ENCODE measurements at places on chromosomes 2 and 18.

- peak; percentile 90 for DNase-seq
These were observed 17.3 kb upstream of the ANXA4 start for GRCh38 chr2:69724540-69725159.

GRCh38 chr2:171160119-171160955, at the start of gene TLK1:
TSS of gene TLK1 (minus strand) at chr2:171160893. CDS start at chr2:171160428, 465 bp downstream.
- DNase-seq, result peak; percentile 82

GRCh38 chr2:45654250-45654649, 2.8 kb downstream of the PRKCE start:
- DNase-seq, result no peak

- no peak for DNase-seq
These were observed 12.9 kb downstream of the PREPL start for GRCh38 chr2:44348400-44348799.

DNA sequence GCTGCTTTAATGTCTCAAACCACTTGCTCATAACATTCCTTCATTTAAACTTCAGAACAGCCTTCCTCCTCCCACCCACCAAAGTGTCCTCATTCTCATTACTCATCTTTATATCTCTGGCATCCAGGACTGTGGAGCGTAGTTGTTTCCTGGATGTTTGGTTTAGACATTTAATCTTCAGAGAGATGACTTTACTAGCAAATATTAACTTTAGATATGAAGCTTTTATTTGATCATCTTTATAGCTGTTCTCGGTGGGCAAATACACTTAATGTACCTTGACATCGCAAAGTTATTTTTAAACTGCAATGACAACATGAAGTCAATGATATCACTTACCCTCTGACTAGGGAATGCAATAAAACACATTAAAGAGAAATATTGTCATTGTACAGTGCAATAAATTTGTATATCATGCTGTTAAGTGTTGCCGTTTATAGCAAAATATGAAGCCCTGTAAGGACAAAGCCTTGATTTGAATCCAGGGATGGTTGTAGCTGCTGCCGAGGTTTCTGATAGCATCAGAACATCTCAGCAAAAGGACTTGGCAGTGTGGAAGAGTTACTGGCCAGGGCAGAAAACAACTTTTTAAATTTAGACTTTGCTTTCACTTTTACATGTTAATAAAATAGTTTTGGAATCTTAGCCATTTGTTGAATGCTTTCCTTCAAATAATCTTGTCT, 4.6 kb upstream of the LAMA3 start:
- no peak for DNase-seq

GRCh38 chr2:55581874-55582547, 35.4 kb downstream of the PPP4R3B start:
- no peak for DNase-seq

DNA sequence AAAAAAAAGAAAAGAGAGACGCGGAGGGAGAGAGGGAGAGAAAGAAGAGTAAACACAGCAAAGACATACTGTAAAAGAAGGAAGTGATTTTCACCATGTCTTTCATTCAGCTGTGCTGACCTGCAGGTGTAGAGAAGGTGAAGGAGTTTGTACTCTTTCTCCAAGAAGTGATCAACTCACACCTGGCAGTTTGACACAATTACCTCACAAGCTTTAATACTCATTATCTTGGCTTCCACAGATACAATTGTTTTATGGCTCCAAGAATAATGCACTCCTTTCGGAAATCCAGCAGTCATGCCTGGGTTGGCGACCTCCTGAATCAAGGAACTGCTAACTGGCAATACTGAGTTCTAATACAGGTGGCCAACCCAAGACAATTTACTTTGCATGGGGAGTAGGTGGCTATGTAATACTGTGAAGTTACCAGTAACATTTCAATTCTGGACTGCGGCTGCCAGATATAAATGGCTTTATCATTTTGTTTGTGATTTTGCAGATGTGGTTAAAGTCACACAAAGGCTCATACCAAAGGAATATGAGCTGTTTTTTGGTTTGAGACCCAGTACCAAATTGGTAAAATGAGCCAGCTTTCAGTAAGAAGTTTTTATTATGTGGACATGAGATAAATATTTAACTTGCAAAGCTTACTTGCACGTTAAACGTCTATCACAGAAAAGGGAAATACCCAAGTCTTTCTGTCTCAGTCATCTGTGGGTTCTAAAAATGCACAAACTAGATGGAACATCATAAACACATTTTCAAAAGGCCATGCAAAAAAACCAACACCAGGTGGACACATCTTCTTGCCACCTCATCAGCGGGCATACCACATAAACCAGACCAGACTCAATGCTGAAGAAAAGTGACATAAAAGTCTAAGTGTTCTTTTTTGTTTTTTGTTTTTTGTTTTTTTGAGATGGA, 69.3 kb downstream of the NCKAP5 start:
- no peak for DNase-seq

- DNase-seq, result no peak
These were observed 429.9 kb downstream of the NR4A2 start for GRCh38 chr2:155902635-155903034.

DNA sequence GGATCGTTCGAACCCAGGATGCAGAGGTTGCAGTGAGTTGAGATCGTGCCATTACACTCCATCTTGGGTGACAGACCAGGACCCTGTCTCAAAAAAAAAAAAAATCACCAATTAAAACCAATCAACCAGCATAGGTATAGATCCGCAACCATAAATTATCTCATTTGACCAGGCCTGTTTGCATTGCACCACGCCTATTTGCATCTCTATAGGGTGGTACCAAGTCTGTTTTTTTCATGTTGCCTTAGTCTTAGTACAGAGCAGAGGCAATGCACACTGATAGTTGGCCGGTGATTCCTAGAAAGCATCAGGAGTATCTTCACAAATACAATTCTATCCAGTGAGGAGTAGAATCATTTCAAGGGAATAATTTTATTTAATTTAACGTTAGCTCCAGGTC, 9.3 kb upstream of the NPC1 start:
- DNase-seq, result no peak
